ENCODE measurements at places on chromosomes 4 and X.

- no peak for DNase-seq
Measured at GRCh38 chr4:159566786-159567185, 463.9 kb downstream of the RAPGEF2 start.

DNA sequence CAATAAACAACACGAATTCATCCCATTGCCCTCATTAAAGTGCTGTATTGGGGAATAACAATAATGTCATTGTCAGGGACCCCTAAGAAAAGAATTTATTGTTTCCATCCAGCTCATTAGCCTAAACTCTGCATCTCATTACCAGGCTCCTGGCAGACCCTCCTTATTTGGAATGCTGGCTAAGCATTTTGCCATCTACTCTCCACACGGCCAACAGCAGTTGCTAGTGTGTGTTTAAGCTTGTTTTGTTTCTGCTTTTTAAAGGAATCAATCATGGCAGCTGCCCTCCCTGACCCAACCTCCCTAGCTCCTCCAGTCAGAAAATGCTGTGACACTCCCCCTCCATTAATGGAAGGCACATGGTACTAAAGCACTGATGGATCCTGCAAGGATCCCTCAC lies 43.5 kb downstream of the GATB start:
- DNase-seq, result no peak

GRCh38 chrX:47156611-47157520 lies 11.8 kb downstream of the RBM10 start:
- no peak for DNase-seq

GRCh38 chr4:56118055-56118454 lies 169.3 kb downstream of the CEP135 start:
- no peak for DNase-seq

GRCh38 chr4:137526681-137527080 lies 5.6 kb downstream of the PCDH18 start:
- no peak for DNase-seq

GRCh38 chrX:123263747-123264146 lies 79.7 kb downstream of the GRIA3 start:
- DNase-seq, result no peak

- no peak for DNase-seq
Measured at GRCh38 chr4:16238327-16238726, 12.1 kb upstream of the TAPT1 start.

GRCh38 chrX:75989806-75990590 lies 182.9 kb upstream of the PBDC1 start:
- DNase-seq, result no peak

GRCh38 chr4:161717084-161717483 lies 446.7 kb downstream of the FSTL5 start:
- DNase-seq, result no peak

DNA sequence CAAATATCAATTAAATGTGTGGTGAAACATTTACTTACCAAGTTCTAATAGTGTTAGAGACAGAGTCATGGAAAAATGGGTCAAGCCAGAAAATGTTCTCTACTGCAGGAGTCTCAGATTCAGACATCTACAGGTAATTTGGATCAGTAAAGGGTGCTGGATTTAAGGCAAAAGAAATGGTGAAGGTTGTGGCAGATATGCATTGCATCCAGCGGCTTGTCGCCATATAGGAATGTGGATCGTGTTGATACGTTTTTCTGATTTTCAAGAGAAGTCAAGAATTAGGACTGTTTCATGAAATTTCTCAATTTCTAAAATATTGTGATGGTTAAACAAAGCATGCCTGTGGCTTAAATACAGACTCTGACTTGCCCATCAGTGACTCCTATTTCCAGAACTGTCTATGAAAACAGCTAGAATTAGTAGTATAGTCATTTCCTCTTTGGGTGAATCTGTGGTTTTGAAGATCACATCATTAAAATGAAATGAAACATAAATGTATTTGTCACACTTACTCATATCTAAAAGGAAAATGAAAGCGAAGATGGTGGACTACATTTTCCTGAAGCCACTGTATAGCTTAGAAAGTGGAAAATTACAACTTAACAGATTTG lies 110.1 kb upstream of the VEGFC start:
- no peak for DNase-seq

- DNase-seq, result no peak
Measured at GRCh38 chr4:187276736-187277408, 553.2 kb upstream of the FAT1 start.

DNA sequence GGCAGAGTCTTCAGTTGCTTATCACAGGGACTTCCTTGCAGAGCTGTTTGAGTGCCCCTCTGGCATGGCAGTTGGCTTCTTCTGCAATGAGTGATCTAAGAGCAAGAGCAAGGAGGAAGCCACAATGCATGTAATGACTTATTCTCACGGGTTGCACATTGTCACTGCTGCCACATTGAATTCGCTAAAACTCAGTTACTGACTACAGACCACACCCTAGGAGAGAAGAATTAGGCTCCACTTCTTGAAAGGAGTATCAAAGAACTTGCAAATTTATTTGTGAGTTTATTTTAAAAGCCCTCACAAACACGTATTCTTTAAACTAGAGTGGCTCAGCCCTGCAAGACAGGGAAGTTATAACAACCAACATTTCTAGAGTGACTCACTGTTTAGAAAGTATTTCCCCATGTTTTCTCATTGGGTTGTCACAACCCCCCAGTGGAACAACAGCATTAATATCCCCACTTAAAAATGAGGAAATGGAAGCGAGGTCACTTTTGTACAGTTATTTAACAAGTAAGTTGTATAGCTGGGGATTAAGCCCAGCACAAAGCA lies 32.4 kb upstream of the RBPJ start:
- no peak for DNase-seq

DNA sequence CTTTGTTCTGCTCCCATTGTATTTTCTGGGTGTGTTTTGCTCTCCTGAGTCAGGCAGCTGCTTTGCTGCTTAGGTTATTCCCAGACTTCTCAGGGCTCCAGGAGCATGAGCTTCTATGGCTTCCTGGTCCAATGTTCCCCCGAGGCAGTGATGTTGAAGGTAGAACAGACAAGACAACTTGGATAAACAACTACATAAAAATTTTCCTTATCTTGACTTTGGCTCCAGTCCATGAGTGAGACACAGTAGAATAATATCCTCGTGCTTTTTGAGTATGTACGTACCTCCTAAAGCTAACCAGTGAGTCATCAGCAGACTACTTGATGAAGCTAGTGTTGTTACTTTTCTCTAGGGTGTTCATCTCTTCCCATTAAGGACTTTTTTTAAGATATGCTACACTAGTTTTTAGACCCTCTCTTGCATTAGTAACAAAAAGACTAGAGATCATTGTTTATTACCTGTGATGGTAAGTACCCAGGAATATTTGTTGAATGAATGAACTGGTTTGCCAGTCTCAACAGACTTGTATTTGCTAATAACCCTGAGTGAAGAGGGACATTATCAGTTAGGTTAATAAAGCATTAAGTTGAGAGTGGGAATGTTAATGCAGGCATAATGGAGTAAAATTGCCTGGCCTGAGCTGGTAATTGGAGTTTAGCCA lies 131.9 kb downstream of the FHIP1A start:
- no peak for DNase-seq

DNA sequence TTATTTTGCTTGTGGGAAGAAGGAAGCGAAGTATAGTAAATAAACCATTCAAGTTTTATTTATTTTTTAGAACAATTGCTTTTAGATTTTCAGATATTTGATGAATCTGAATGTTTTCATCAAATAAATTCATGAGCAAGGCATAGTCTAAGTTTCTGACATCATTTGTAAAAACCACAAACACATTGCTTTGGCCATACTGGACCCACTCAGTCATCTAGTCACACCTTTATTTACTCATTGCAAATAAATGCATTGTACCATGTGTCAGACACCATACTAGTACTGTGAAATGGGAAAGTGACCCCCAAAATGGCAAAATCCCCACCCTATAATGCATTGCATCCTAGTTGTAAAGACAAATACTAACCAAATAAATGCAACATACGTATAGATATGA lies 449.1 kb upstream of the SMIM31 start:
- no peak for DNase-seq

GRCh38 chr4:100366213-100366612 lies 151.6 kb downstream of the EMCN start:
- no peak for DNase-seq

DNA sequence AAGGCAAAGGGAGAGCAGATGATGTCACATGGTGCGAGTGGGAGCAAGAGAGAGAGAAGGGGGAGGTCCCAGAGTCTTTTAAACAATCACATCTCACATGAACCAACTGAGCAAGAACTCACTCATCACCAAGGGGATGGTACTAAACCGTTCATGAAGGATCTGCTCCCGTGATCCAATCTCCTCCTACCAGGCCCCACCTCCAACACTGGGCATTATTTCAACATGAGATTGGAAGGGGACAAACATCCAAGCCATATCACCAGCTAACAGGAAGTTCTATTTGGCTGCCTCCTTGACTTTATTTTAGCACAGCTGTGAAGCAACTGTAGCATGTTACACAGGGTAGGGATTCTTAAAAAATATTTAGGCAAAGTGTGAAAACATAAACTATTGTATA lies 102.5 kb downstream of the DDIT4L start:
- DNase-seq, result no peak

- DNase-seq, result no peak
Measured at GRCh38 chrX:124501586-124501985, 155.2 kb downstream of the SH2D1A start.

DNA sequence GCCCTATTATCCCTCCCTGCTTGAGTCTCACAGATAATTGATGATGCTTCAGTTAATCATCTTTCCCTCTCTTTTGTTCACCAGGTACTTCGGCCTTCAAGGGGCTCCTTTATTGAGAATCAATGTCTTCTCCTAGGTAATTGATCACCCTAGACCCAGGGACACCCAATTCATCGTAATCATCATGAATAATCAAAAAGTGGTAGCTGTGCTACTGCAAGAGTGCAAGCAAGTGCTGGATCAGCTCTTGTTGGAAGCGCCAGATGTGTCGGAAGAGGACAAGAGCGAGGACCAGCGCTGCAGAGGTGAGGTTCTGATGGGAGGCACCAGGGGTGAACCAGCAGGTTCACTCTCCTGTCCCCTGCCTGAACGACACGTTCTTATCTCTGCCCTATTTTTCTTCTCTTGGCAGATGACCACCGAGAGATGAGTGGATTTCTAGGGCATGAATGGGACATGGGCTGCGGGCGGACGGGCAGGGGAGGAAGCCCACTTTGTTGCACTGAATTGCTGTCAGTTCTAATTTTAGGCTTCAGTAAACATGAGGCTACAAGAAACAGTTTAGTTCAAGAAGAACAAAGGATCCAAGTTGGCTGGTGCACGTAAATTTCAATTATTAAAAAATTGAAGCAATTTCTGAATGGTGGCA lies 80.5 kb downstream of the ALPK1 start:
- DNase-seq, result no peak

- DNase-seq, result no peak
Measured at GRCh38 chrX:153340111-153340510, 6.2 kb downstream of the ZNF275 start.

DNA sequence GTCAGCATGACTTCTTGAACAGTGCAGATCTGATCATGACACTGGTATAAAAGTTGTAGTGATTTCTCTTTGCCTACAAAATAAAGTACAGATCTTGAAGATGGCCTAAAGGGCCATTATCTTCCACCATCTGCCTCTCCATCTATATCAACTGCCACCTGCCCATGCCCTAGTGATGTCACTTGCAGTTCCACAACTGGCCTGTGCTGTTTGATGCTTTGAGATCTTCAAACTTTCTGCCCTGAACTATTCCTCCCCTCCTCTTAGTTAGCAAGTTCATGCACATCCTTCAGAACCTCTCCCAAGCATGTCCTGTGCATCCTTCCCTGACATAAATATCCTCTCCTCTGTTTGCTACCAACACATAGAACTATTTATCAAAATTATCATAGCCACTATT lies 217.0 kb downstream of the SOWAHB start:
- DNase-seq, result no peak

- DNase-seq, result no peak
Measured at GRCh38 chr4:90474484-90474883, 347.3 kb downstream of the CCSER1 start.

DNA sequence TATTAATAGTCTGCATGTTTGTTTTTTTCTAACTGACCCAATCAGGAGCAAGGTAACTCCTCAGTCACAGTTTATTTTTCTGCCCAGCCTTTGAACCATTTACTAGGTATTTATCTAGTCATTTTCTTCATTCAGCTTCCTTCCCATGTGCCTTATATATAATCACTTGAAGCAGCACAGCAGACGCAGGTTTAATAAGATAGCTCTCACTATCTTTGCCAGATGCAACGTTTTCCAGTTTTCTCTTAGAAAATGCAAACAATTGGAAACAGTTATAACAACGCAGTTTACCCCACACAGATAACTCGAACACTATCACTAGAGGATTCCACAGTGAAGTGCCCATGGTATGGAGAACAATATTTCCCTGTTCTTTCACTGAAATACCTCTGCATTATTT lies 56.4 kb upstream of the NFKB1 start:
- DNase-seq, result no peak

- DNase-seq, result no peak
Measured at GRCh38 chr4:143021384-143021783, 163.3 kb upstream of the USP38 start.

Measured in anterior cingulate cortex (tissue), 58 donors.